NCI-H69 (cell line): ENCODE measurements at places on chromosomes 7 and 10.

- no peak for DNase-seq
Observed at GRCh38 chr7:40836218-40836617, 701.4 kb downstream of the SUGCT start.

DNA sequence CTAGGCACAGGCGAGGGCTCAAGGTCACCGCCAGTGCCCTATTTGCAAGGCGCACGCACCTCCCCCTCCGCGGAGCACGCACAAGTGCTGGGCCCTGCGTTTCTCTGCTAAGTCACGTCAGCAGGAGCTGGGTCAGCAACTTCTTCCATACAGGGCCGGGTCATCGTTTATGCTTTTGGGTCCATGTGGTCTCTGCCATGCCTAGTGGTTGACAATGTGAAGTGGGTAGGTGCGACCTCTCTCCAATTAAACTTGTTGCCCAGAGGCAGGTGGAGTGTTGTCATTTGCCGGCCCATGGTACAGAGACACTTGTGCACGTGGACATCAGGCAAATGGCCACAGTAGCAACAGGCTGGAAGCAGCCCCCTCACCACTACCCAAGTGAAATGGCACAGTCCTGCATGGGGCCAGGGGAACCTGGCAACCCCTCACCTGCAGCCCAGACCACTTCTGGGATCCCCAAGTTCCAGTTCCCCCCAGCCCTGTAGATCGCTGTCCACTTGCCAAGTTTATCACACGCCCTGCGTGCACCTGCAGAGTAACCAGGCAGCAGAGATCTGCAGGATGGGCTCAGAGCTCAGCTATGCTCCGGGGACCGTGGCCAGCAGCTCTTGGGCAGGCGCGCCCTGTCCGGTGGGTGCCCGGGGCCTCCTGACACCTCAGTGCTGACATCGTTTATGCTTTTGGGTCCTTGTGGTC, 86.1 kb upstream of the PPP2R2D start:
- no peak for DNase-seq

- no peak for DNase-seq
Observed at GRCh38 chr7:5681423-5681822, 100.0 kb downstream of the RNF216 start.

- no peak for DNase-seq
Observed at GRCh38 chr7:90916319-90916718, 320.2 kb downstream of the CDK14 start.

DNA sequence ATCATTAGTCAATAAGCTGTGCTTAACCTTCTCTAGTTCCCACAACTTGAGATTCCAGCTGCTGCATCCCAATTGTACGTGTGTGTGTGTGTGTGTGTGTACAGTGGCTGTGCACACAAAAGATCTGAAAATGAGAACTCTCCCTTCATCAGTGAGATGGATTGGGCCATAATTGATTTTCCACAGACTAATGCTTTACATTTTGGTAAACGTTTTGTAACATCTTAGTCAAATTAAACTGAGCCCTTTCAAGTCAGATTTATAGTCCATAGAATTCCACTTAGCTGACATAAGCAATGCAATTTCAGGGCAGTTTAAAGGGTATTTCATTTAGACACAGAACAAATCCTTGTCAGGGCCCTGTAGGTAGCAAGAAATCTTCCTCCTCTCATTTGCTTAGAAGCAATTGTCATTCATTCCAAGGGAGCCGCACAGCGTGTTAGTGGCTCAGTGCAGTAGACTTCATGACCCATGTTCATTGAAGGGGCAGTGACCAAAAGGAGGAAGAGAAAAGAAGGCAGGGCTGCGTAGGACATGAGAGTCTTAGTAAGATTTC, 1123.5 kb upstream of the AUTS2 start:
- no peak for DNase-seq

DNA sequence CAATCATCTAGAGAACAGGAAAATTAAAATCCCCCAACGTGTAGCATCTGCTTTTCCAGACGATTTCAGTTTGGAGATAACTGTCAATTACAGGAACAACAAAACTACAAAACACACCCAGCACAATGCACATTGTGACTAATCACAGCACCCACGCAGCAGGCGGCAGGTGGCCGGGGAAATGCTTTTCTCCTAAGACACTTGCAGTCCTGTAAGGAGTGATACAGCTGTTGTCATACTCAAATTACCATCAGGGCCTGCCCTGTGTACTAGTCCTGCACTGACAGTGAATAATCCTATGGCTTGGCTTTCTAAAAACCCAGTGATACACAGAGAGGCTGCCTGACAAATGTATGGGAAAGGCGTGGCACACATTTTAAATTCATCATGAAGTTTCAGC, 37.8 kb downstream of the COBL start:
- peak; percentile 90 for DNase-seq

DNA sequence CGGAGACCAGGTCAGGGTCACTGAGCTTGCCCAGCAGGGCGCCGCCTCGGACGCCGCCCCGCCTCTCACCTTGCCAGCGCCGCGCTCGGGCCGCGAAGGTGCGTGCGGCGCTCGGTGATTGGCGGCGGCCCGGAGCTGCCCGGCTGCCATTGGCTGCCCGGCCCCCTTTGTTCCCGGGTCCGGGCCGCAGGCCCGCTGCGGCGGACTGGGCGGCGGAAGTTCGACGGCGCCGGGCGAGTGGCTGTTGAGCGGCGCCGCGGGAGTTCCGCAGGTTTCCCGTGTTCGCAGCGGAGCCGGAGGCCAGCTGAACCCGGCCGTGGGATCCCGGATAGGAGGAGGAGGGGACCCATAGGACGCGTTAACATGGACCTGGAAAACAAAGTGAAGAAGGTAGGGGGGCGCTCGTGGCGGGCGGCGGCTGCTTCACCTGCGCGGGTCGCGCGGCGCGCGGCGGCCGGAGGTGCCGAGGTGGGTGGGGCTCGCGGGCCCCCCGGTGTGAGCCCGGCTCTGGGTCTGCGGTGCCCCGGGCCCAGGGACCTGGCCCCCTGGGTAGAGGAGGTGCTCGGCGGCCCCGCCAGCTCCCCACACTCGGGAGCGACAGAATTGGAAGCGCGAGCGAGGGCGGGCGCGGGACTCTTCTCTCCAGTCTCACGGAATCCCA, at the start of gene TES:
Gene TES (plus strand): TSS at position 195 of the 661 bp plus-strand sequence. CDS start 169 bp downstream, at position 364.
- peak; percentile 93 for DNase-seq

DNA sequence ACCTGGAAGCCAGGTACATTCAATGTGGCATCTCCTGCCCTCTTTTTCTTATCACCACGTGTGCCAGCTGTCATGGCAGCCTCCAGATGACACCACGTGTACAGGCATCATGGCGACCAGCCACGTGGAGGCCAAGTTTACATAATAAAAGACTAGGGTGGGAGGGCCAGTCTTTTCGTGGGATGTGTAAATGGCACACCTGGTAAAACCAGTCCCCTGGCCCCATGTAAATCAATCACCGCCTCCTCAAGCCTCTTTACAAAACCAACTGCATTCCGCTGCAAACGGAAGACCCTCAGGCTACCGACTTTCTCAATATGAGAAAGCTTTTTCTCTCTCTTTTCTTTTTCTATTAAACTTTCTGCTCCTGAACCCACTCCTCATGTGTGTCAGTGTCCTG, 65.1 kb upstream of the PHF14 start:
- peak; percentile 16 for DNase-seq

DNA sequence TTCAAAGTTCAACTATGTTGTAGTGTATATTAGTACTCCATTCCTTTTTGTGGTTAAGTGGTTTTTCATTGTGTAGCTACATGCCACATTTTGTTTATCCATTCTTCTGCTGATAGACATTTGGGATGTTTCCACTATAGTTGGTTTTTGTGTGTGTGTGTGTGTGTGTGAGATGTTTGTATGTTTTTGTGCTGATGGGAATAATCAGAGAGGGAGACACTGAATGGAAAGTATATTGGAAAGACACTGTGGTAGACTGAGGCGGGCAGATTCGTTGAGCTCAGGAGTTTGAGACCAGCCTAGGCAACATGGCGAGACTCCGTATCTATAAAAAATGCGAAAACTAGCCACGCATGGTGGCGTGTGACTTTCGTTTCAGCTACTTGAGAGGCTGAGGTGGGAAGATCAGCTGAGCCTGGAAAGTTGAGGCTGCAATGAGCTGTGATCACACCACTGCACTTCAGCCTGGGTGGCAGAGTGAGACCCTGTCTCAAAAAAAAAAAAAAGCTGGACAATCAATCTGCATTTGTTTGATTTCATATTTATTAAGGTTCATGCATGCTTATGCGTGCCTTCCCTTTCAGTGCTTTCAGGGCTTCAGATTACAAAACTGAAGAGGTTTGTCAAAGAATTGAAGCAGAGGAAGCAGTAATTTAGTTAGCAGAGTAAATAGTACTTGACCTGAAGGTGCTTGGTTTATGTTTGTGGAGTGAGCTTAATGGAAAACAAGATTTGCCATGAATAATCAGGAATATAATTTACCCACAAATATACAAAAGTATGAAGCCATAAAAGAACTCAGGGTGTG, 14.7 kb downstream of the SEC24C start:
- peak; percentile 54 for DNase-seq

DNA sequence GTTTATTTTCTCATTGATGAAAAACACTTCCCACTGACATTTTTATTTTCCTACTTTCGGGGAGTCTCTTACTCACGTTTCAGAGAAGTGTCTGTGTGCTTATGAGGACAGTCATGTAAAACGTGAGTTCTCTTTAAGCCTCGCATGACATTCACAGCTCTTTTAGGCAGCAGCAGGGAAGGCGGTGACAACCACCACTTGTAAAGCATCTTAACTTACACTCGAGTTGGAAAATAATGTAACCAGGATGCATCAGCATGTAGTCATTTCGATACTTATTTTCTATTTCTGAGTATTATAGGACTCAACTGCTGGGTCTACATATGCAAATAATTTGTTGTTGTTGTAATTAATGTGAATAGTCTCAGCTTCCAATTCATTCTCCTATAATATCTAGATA, 153.6 kb downstream of the SEMA3D start:
- no peak for DNase-seq

GRCh38 chr7:34207810-34208209, 302.5 kb downstream of the BMPER start:
- no peak for DNase-seq

DNA sequence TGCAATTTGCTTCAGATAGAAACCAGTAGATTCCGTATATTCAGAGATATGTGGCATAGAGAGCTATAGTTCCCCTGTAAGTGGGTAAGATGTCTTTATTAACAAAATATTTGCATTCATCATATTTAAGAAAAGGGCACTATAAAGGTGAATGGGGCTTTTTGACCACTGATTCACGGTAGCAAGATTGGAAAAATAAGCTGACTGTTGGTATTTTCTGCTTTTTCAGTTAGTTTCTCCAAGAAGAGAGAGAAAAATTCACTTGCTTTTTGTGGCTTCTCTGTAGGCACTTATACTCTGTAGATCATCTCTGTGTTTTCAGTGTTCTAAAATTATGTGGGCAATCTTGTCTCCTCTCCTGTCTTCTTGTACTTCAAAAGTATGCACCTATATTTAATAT, 245.1 kb downstream of the TWIST1 start:
- no peak for DNase-seq

- no peak for DNase-seq
Observed at GRCh38 chr10:77016855-77017254, 620.8 kb downstream of the KCNMA1 start.

- no peak for DNase-seq
Observed at GRCh38 chr10:30436671-30437030, 2.7 kb downstream of the MAP3K8 start.

DNA sequence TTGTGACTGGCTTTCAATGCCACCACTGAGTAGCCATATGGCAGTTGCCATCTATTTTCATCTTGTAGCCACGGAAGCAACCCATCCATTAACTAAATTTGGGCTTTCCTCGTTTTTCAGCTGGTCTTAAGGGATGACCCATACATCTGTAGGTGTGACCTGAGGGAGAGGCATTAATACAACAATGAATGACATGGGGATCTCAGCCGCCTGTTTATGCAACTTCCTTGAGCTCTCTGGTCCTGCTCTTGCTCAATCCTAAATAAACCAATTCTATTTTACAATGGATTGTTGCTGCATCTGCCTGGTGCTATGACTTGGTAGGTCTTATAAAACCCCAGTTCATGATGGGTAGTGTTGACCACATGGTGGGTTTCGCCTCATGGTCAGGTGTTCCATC, 21.9 kb upstream of the ADAM22 start:
- DNase-seq: peak; percentile 35

- no peak for DNase-seq
Observed at GRCh38 chr10:43079856-43080255, 3.0 kb downstream of the RET start.

DNA sequence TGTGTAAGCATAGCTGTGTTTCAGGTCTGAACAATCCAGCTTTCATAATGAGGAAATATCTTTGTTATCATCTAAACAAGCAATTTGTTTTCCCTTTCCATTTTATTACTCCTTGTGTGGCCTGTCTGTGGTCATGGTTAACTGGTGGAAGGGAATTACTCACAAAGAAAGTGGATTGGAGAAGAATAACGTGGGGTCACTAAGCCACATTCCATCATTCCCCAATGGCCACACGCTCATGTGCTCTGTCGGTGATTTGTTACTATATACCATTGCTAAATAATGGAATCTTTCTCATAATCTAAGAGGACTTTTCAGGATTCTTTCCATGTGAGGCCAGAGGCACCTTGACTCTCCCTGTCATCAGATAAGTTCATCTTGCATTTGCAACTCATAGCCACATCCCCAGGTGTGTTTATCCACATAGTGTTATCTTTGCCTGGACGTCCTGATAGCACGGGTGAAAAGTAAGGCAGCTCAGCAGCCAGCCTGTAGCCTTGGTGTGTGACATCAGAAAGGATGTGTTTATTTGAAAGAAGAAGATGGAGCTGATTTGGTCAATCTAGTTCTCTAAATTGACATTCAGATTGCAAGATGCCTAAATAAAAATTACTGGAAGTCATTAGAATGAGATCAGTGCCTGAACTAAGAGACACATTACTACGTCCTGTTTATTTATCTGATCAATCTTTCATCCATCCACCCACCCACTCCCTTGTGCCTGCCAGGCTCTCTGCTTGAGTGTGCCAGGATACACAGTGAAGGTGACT, 128.9 kb downstream of the CELF2 start:
- DNase-seq: no peak

DNA sequence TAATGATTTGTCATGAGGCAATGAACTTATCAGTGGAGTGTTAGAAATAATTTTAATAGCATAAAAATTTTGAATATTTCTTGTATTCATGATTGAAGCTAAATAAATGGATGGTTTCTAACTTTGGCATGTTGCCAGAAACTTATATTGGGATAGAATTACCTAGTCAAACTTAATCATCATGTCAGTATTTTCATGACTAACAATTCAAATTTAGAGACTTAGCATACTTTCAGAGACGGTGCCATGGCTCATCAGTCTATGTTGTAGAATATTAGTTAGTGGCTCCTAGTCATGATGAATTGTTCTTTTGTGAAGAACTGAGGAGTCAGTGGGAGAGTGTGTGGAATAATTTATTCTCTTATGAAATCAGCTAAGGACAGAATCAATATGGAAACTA, 599.6 kb upstream of the POT1 start:
- peak; percentile 16 for DNase-seq

GRCh38 chr7:151491859-151492258, 27.8 kb downstream of the RHEB start:
- no peak for DNase-seq
